ENCODE measurements at places on chromosomes 12 and 14. TPM values are rescaled to one million over a fixed set of nuclear protein-coding genes. Genes with fewer than 3 reads are reported as not detected.

LRTM2 gene
- total RNA-seq = not detected

TPCN1 gene
- 26.2 TPM for total RNA-seq

SLC15A5 gene
- not detected for total RNA-seq

EML5 gene
- 4.4 TPM for total RNA-seq

SEC23A gene
- 322 TPM for total RNA-seq

FSCB gene
- total RNA-seq = 0.14 TPM

GRCh38 chr14:101965770-101966722 is 1.7 kb downstream of the DYNC1H1 start:
- no peak for DNase-seq

- no peak for DNase-seq
Observed at GRCh38 chr12:104627990-104628830, 171.5 kb downstream of the CHST11 start.

DNA sequence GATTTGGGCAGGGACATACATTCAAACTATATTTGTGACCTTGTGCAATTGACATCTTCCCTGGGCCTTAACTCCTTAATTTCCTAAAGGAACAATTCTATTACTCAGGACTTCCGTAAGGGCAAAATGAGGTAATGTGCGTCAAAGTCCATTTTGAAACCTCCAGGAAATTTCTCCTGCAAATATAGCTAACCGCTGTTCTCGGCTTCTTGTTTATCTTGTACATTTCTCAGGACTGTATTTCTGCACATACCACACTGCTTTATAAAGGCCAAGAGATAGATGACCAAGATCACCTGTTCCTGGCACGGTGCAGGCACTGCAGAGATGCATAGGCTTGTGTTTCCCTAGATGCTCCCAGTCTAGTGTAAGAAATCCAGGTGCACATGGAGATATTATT is 1009.4 kb downstream of the BCL11B start:
- no peak for DNase-seq

DNA sequence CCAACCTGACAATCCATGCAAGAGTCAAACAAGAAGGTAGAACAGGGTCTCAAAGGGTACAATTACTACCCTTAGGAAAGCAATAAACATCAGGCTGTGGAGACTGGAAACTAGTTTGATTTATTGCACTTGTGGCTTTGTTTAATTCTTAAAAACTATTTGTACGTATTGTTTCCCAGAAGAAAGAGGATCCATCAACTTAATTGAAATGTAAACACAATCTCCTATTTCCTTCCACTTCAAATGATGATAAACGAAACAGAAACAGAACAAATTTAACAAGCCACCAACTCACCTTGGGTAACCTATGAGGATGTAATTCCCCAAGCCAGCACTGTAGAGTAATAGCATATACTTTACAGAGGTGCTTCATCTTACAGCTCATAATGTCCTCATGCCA is 8.0 kb downstream of the STXBP6 start:
- DNase-seq = no peak

DNA sequence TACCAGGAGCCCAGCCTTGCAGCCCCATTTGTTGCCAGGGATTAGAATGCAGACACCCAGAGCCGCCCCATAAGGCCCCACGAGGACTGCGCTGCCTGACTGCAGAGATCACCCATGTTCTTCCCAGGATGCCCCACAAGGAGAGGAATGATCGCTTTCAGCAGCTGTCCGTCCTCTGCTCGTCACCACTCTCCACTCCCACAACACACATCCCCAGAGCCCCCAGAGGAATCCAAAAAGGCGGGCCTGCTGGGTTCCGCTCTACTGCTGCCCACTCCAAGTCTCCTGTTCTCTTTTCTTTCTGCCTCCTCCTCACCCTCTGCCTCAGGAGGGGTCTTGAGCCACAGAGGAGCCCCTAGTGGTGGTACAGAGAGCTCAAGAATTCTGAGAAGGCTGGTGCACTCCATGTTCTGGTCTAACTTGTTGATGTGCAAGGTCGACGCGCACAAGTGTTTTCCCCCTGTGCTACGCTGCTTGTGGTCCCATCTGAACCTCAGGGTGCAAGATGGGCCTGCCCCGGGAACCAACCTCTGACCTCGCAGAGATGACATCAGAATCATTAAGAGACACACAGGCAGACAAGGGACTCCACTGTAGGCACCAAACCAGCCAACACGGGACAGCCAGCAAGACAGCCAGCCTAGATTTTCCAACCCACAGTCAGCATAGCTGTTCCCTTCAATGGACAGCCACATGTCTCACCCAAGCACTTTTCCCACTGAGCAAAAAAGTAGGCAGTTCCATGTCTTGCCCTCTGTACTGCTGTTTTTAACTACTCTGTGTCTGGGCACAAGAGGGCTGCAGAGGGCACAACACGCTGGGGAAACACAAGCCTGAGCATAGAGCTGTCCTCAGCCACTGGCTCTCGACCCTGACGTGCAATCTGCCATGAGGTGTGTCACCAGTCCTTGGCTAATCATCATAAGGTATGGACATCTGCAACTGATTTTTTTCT is 29.9 kb downstream of the PXN start:
- no peak for DNase-seq

DNA sequence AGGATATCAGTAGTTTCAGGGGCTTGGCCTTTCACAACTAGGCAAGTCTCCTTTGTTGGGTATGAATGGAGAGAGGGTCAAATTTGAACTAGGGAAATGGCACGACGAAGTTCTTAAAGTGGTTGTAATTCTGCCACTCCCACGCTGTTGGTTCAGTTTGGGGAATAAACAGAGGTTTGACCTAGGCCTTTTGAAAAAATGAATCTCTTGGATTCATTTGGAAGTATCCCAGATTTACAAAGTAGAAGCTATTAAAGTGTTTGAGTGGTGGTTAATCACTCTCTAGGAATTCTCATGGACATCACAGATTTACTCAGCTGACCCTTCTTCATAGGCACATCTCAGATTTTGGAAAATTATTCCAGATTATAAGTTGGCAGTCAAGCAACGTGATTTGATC is 14.8 kb downstream of the BATF start:
- DNase-seq = no peak

GRCh38 chr14:68513838-68514607 is 278.8 kb downstream of the ZFP36L1 start:
- DNase-seq = no peak

DNA sequence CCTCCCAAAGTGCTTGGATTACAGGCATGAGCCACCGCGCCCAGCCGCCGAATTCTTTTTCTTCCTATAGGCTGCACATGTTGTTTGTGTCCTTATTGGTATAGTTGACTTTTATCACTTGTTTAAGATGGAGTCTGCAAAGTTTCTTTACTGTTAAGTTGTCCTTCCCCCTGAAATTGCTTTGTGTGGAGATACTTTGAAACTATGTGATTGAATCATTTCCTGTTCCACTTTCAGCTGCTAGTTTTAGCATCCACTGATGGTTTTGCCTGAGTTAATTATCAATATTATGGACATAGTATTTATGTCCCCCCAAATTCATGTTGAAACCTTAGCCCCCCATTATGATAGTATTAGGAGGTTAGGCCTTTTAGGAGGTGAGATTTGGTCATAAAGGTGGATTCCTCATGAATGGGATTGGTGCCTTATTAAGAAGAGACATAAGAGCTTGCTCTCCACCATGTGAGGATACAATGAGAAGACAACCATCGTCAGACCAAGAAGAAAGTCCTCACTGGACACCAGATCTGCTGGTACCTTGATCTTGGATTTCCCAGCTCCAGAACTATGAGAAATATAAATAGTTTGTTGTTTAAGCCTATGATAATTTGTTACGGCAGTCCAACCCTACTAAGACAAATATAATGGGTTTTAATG is 34.9 kb downstream of the PPHLN1 start:
- no peak for DNase-seq

DNA sequence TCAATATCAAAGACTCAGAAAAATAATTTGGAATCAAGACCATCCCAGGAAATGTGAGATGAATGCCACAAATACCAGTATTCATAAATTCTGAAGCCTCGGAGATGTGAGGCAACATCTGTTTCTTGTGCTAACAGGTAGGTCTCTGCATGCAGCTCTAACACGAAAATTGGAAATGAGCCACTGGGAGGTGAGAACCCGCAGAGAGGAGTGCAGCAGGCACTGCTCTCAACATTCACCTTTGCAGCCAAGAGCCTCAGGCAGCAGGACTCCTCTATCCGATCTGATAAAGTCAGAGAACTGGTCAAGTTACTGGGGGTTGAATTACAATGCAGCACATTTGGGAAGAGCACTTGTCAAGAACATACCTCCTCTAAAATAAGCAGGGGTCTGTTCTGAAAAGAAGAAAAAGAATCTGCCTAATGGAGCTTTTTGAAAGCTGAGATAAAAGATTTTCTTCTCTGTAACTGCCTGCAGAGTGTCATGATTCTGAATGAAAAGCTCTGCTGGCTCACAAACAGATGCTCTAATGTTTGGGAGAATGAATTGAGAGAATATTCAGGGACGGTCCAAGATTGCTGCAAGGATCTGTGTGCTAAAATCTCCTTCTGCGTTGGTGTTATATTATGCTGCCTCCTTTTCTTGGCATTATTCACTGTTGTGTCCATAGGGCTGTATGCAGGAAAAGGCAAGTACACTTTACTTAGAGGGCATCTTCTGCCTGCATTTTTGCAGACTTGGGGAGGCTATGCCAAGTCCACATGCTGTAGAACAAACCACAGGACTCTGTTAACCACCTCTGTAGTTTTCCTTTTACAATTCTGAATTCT is 209.6 kb upstream of the KRR1 start:
- no peak for DNase-seq

DNA sequence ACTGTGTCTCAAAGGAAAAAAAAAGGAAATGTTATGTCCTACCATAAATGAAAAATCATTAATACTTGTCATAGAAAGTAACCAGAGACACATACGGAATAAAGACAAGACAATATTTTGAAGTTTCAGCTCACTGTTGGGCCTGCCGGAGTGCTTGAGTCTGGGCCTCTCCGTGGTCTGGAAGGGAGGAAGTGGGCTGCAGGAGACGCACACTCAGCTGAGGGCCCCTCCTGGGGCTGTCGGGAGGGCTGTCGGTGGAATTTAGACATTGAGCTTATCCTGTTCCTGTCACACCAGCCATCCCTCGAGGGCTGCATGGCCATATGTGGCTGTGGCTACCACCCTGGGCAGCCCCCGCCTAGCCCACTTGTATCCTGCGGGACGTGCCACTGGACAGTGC is 80.6 kb downstream of the DDX51 start:
- DNase-seq = no peak

- no peak for DNase-seq
Observed at GRCh38 chr12:39331539-39332261, 111.2 kb downstream of the KIF21A start.

DNA sequence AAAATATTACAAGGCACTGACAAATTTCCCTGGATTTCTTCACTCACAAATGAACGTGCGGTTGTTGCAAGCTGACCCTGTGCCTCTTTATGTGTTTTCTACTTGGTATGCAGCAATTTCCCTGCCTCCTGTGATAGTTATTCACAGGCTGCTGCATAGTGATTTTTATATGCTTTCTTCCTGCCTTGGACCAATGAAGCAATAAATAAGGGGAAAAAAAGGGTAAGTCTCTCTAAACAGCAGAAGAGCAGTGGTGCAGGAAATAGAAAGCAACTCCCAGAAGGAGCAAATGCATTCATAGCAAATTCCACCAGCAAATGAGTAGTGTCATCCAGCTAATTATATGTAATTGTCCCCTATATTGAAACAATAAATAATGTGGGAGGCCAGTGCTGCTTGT is 737.9 kb downstream of the GALC start:
- no peak for DNase-seq

Data from uterus (tissue), 4 donors.